ENCODE measurements at places on chromosomes 5 and 9.

GRCh38 chr5:9324348-9325077, 221.4 kb downstream of the SEMA5A start:
- DNase-seq: no peak

DNA sequence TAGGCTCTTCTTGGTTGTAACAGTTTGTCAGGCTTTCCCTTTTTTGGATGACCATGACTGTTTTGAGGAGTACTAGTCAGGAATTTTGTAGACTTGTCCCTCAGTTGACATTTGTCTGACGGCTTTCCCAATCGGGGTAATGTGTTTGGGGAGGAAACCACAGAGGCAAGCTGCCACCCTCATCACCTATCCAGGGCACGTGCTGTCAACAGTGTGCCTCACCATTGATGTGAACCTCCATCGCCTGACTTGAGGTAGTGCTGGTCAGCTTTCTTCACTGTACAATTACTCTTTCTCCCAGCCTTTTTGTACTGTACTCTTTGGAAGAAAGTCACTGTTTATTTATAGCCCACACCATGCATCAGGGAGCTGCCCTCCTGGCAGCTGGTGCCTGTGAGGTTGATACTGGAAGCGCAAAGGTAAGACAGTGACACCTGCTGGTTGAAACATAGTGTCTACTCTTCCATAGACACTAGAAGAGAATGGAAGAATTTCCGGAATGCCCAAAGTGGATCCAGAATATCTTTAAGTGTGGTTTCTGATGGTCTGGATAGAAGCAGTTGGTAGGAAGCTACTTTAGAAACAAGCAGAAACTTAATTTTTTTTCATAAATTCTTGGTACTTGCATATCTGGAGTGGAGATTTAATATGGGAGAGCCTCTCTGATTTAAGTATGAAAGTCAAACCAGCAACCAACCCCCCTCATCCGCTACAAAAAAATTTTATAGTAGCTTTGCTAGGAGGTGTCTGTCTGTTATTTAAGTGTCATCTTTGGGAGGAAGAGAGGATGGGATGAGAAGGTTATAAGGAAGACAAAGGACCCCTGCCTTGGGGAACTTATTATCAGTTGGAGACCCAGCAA, 69.3 kb downstream of the SNX30 start:
- no peak for DNase-seq

DNA sequence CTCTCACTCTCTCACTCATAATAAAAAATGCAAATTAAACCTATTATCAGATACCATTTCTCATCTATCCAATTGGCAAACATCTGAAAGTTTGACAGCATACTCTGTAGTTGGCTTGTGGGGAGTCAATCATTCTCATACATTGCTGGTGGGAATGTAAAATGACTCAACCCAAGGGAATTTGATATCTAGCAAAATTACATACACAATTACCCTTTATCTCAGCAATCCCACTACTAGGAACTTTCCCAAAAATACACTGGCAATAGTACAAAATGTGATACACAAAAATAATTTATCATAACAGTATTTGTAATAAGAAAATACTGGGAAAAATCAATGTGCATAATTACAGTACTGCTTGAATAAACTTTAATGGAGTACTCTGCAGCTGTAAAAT, 731.3 kb downstream of the DTWD2 start:
- no peak for DNase-seq

DNA sequence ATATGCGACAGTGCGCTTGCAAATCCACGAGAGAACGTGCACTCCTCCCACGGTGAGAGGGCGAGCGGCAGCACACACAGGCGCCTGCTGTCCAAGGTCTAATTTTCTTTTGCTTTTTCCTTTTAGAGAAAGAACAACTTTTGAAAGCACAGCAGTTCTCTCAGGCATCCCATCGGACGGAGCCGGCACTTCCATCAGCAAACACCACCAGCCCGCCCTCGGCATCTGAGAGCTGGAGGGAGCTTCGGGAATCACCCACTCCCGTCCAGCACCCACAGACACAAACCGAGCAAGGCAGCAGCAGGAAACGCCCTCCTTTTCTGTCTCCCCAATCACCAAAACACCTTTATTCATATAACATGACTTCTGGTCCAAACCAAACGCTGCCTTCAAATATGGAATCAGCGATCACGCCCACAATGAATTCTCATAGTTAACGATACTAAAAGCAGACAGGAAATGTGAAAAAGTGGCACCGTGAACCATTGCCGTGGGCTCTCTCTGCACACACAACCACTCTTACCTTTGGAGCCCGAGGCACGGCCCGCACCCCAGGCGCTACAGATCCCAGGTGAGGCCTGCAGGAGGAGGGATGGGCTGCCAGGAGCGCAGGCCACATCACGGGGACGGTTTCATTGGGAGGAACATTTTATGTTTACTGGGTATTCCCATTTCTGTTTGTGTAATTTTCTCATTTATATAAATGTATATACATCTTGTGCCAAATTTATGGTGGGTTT, 14.2 kb downstream of the LPCAT1 start:
- no peak for DNase-seq

DNA sequence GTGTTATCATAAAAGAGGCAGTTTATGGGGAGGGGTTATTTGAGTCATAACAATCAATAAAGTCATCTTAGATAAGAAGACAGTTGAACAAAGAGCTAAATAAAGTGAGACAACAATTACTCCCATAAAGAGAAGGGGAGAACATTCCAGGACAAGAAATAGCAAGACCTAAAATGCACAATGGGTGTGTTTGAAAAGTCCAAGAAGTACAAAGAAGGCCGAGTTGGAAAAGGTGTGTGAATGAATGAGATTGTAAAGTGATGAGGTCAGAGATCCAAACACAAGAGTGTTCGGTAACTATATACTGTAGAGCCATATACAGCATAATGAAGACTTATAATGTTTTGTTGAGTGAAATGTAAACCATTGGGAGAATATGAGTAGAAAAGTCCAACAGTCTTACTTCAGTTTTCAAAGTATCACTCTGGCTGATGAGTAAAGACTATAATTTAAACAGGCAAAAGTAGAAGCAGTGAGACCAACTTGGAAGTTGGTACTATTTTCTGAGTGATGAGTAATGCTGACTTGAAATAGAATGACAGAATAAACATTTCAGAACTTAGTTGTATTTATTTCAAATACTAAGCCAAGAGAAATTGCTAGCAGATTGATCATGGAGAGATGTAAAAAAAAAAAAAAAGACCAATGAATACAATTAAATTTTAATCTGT, 868.7 kb upstream of the CDH9 start:
- no peak for DNase-seq

DNA sequence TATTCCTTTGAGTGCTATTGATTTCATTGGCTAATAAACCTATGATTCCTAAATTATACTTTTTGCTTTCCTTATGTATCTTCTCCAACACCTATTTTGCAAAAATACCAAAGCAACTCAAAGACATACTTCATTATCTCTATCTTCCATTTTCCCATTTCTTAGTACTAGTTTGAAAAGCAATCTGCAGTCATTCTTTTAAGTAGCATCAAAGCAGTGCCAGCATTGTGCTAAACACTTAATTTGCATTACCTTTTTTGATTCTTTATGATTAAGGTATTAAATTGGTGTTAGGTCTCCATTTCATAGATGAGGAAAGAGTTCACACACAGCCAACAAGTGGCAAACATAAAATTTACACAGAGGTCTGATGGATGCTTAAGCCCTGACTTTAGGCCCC, 330.3 kb downstream of the ARL15 start:
- DNase-seq: no peak

DNA sequence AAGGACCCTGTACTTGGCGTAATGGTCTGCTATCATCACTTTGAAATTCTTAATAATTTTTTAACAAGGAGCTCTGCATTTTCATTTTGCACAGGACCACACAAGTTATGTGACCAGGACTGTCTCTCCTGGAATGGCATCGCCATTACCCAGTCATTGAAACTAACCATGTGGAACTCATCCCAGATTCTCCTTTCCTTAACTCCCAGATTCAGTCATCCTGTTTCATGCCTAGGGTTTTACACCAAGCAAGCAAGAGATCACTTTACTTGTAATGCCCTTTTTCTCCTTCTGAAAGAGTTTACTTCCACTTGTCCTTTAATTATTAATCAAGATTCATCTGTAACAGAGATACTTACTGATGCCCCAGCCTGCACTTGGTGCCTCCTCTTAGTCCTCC, 12.0 kb downstream of the FRMD3 start:
- no peak for DNase-seq

- no peak for DNase-seq
Observed at GRCh38 chr5:68729678-68730077, 364.1 kb upstream of the SLC30A5 start.

GRCh38 chr9:899440-900184, 58.1 kb downstream of the DMRT1 start:
- no peak for DNase-seq

GRCh38 chr5:54547711-54548250, 30.2 kb downstream of the SNX18 start:
- DNase-seq: peak; percentile 91

GRCh38 chr5:9661316-9662015, 31.3 kb upstream of the TAS2R1 start:
- DNase-seq: no peak

DNA sequence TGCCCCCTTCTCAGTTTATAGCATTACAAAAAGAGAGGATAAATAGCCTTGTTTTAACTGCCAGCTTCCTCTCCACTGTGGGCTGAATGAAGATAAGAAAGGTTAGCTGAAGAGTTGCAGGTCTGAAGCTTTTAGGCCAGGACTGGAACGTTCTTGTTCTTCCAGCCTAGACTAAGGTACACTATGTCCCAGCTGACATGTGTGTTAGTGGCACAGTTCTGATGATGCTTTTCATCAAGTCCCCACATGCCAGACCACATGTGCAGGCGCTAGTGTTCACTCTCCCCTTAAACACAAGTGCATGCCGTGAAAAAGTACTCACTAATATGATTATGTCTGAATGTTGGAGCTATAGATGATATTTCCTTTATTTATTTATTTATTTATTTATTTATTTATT, 40.7 kb downstream of the STXBP1 start:
- no peak for DNase-seq

GRCh38 chr9:120186276-120186675, 393.7 kb downstream of the CDK5RAP2 start:
- no peak for DNase-seq

- DNase-seq: no peak
Observed at GRCh38 chr5:120544043-120544442, 79.9 kb downstream of the PRR16 start.

DNA sequence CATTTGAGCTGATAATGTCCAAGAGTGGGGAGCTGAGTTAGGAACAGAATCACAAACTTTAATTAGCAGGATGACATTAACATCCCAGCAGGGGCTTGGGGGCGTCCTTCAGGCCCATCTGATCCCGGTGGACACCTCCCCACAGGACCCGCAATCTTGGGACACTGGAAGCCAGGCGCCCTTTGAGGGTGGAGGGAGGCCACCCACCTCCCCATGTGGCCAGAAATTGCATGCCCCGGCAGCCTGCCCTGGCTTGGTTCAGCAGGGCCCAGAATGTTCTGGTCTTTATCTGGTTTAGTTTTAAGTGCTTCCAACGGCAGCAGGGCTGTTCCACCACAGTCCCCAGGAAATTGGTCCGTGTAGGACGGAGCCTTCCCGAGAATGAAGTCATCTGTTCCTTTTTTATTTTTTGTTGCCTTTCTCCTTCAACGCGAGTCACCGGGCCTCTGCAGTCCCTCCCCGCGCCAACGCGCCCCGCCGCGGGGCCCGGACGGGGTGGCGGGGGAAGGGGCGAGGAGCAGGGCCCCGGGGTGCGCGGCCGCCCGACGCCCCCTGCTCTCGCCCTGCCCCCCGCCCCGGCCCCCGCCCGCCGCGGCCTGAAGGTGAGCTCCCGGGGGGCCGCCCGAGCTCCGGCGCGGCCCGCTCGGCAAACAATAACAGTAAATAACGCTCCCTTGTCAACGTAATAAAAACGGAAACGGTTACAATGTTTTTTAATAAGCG, 207.9 kb downstream of the C9orf50 start:
- DNase-seq: no peak

DNA sequence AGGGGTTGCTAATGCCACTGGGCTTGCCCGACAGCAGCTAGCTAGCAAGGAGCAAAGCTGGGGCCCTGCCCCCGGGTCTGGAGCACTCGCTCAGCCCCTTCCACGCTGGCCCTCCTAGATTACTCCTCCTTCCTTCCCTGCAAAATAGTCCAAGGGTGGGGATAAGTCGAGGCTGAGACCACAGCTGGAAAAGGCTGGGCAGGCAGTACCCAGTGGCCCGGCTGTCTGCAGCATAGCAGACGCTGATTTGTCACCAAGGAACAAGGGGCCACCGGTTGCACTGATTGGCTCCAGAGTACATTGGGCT, 73.9 kb downstream of the ADAMTS2 start:
- peak; percentile 29 for DNase-seq

- DNase-seq: no peak
Observed at GRCh38 chr5:91277093-91277626, 106.0 kb downstream of the ARRDC3 start.

DNA sequence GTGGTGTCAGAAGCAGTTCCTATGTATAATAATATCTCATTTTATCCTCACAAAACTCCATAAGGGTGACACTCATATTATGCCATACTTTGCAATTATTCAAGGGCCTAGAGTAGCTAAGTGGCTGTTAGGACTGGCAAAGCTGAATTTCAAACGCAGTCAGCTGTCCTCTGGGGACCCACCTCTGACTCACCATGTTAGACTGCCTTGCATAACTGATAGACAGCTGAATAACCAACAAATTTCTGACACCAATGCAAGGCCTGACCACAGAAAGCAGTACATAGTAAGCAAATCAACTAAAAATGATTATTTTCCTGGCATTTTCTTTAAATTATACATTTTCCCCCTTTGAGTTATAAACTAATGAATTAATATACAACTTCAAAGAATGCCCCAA, 251.6 kb upstream of the PTGER4 start:
- no peak for DNase-seq

- no peak for DNase-seq
Observed at GRCh38 chr5:13662626-13663025, 281.9 kb downstream of the DNAH5 start.

DNA sequence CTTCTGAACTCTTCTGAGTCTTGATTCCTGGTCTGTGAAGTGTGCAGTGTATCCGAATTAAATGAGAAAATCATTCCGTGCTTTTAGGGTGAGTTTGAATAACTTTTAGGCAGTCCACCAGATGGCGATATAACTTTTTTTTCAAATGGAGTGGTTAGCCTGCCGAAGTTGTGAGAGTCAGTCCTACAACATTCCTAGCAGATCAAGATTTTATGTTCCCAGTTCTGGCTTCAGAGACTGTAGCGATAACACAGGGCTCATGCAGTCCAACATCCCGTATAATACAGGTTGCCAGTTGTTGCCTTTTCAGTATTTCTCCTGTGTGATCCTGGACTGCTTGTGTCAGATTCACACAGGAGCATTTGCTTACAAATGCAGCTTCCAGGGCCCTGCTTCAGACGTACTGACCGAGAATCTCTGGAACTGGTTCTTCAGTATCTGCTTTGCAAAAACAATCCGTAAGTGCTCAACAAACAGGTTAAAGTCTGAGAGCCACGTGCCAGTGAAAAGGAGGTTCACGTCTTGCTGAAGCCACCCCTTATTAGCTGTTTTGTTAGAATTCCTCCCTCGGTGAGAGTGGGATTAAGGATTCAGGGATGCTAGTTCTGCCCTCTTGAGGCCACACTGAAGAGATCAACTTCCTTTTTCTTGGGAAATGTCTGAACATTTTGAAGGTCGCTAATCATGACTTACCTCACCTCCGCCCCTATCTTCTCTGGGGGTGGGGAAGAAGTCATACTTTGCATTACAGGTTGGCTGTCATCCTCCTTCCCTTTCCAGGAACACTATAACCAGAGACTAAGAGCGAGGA, 22.8 kb downstream of the SMIM3 start:
- DNase-seq: no peak

- no peak for DNase-seq
Observed at GRCh38 chr5:125970631-125971307, 452.4 kb upstream of the GRAMD2B start.
